ENCODE measurements at places on chromosomes 6 and 20. TPM values are rescaled to one million over a fixed set of nuclear protein-coding genes. Genes with fewer than 3 reads are reported as not detected.

The HLA-DOB gene
- polyA plus RNA-seq, result not detected

The GTSF1L gene
- not detected for polyA plus RNA-seq

The SMIM28 gene
- not detected for polyA plus RNA-seq

The DEFB115 gene
- not detected for polyA plus RNA-seq

The KIFC1 gene
- 26.4 TPM for polyA plus RNA-seq

The TNFRSF21 gene
- polyA plus RNA-seq, result 22.0 TPM

The SLC4A11 gene
- polyA plus RNA-seq, result 1.2 TPM

The SMIM26 gene
- 88.0 TPM for polyA plus RNA-seq

The DEFB132 gene
- not detected for polyA plus RNA-seq

The POLR1H gene
- polyA plus RNA-seq, result 27.2 TPM

The CFAP61 gene
- polyA plus RNA-seq, result 3.0 TPM

The KCNB1 gene
- 8.7 TPM for polyA plus RNA-seq

The PNPLA1 gene
- 0.11 TPM for polyA plus RNA-seq

The NNAT gene
- 673 TPM for polyA plus RNA-seq

The MUC21 gene
- polyA plus RNA-seq, result 0.25 TPM

The SPAG4 gene
- 2.8 TPM for polyA plus RNA-seq

The COL10A1 gene
- polyA plus RNA-seq, result 0.53 TPM

The MEI4 gene
- polyA plus RNA-seq, result 0.04 TPM

The DSP gene
- 3.7 TPM for polyA plus RNA-seq

GRCh38 chr6:169789146-169789943 lies 37.9 kb downstream of the ERMARD start:
- DNase-seq, result no peak

DNA sequence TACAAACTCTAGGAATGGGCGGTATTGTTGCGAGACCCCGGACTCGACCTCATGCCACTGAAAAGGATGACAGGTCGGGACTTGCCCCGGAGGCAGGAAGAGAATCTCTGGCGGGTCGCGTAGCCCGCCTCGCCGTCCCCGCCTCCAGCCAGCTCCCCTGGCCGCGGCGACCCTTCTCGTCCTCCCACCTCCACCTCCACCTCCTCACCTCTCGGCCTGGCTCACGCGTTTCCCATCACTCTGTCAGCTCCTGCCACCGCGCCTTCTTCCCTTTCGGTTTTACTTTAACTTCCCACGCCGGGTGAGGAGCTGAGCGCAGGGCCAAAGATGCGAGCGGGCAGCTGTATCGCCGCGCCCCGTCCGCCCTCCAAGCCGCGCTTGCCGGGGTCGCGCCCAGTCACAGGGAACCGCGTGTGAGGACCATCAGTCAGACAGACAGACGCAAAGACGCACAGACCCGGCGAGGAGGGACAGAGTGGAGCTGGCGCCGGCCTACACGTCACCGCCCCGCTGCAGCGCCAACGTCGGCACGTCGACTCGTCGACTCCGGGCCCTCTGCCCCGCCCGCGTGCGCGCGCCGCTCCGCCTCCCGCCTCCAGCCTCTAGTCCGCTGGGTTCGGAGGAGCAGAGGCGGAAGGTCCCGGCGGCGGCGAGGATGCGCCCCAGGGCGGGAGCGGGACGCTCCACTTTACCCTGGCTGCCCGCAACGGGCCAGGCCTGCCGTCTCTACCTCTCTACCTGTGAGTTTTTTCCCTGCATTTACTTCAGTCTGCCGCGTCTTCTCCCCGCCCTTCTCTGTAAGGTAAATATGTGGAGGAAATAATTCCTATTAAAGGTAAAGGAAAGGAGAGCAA lies at the start of gene ASCC3:
TSS of gene ASCC3 (minus strand) at position 477 of the 854 bp plus-strand sequence. CDS start 13,332 bp downstream, outside the sequence.
- peak; percentile 96 for DNase-seq

GRCh38 chr6:32483968-32484613 lies 44.4 kb downstream of the HLA-DRA start:
- DNase-seq, result no peak

GRCh38 chr6:42350911-42351310 lies 100.8 kb downstream of the TRERF1 start:
- DNase-seq, result no peak

DNA sequence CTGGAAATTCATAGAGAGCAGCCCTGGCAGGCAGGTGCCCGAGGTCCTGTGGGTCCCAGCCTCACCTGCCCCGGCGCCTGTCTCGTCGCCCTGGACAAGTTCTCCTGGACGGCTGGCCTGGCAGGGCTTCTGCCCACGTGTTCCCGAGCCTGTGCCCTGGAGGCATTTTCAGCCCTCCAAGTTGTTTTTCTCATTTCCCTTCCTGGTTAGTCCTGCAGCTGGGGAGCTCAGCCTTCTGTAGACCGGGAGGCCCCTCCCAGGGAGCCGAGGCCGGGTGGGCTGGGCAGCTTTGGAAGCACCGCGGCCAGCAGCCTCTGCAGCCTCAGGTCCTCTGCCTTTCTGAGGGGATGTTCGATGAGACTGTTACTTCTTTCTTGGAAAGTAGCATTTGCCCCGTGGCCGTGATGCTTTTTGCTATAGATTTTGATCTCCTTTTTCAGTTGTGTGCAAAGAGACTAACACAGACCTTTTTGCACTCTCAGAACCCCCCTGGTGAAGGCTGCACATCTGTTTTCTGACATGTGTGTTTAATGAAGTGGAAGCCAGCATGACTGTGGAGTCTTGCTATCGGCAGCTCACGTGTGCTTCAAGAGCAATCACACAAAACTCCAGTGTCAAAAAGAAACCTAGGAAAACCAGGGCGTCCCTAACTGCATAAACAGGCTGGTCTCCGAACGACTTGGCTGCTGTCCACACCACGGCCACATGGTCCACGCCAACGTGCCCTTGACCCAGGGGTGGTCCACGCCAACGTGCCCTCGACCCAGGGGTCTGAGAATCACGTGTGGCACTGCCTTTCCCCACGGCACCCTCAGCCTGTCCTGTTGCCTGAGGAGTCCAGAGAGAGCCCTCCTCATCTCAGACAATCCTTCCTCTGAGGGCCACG lies 207.5 kb downstream of the SMOC2 start:
- peak; percentile 75 for DNase-seq

GRCh38 chr6:63793465-63794137 lies 158.0 kb downstream of the PHF3 start:
- DNase-seq, result no peak

GRCh38 chr6:83464381-83465140 lies 33.7 kb upstream of the ME1 start:
- DNase-seq, result no peak

DNA sequence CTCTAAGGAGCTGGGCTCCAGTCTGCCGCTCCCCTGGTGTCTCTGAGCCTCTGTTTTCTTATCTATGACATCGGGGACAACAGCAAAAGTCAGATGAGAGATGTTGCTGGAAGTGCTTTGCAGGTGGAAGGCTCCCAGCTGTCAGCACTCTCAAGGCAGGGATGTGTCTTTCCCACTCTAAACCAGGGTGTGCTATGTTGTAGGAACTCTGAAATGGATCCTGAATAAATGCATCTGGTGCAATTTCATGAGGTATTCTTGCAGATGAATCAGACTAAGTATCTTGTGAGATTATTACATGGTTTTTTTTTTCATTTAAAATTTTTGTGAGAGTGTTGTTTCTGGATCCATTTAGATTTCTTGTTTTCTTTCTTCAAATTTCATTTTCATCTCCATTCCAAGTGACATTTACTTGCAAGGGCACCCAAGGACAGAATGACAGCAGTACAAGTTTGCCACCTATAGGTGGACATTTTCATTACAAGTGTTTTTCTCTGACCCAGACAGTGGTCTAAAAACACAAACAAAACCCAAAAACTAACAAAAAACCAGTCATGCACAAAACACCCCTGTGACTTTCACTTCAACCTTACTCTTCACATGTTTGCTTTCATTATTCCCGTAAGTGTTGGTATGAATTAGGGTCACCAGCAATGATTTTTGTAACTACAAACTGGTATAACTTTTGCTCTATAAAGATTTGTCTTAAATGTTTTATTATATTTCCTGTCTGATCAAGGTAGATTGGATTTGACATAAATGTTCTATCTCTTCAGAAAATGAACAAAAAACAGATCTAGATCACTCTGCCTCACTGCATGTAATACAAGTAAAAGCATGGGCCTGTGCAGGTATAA lies 14.7 kb upstream of the SIM1 start:
- no peak for DNase-seq

- DNase-seq, result no peak
These were observed 159.6 kb downstream of the SYNDIG1 start for GRCh38 chr20:24628985-24629384.

- no peak for DNase-seq
These were observed 60.0 kb downstream of the CPNE5 start for GRCh38 chr6:36779227-36779626.

GRCh38 chr6:20135677-20136268 lies 76.5 kb downstream of the MBOAT1 start:
- no peak for DNase-seq

DNA sequence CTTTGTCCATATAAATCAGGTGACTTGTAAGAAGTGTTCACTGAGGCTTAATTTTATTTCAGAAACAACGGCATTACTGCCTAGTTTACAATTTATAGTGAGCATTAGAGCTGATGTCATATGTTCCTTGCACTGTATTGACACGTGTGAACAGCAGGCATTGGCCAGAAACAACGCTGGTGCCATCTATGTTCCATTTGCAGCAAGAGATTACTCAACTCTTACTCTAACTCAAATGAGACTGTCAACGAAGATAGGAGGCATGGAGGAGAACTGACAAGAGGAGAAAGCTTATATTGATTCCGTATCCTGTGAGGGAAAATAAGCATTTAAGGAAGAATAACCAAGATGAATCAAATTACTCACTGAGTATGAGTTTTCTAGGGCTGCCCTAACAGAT lies 48.4 kb downstream of the MTFR2 start:
- peak; percentile 22 for DNase-seq

GRCh38 chr6:145025488-145025887 lies 709.8 kb downstream of the EPM2A start:
- no peak for DNase-seq

- DNase-seq, result no peak
These were observed 32.1 kb downstream of the PKIG start for GRCh38 chr20:44614525-44614924.

- peak; percentile 76 for DNase-seq
These were observed 37.4 kb downstream of the ATXN1 start for GRCh38 chr6:16723826-16724225.

- no peak for DNase-seq
These were observed 61.3 kb upstream of the TBXT start for GRCh38 chr6:166228839-166229528.

DNA sequence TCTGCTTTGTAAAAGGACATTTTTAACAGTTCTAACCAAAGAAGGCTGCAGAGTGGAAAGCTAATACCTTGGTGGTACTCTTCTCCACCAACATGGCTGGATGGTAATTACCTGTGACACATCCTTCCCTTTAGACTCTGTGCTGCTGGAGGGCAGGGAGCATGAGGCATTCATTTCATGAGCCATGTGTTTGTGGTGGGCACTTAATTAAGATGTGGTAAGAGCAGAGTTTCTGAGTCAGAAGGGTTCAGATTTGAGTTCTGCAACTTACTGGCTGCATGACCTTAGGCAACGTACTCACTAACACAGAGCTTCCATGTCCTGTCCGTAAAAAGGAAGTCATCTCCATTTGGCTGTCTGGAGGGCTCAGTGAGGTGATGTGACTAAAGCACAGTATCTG lies 9.1 kb upstream of the ZNF133 start:
- no peak for DNase-seq

DNA sequence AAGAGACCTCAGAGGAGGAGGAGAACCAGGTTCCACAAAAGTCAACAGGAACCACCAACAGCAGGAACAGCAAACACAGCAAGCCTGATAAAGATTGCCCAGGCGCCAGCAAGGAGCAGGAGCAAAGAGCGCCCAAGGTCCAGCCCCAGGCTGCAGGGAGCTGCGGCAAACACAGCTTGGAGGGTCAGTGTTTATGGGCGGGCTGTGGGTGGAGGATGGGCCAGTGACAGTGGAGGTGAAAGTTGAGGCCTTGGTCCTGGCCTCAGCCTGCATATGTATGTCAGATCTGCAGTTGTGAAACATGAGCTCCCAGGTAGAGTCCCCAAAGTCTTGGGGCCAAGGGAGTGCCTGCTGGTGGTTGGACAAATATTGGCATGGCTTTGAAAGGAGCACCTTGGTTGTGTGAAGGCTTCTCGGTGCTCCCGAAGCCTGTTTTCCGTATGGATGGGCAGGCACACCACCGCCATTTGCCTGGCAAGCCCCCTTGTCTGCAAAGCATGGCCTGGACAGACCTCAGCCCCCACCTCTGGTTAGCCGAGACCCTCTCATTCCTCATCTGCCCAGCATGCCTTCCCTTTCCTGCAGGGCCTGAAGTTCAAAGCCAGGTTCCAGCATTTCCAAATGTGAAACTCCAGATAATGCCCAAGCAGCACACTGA lies 2.0 kb upstream of the CAPN11 start:
- no peak for DNase-seq

DNA sequence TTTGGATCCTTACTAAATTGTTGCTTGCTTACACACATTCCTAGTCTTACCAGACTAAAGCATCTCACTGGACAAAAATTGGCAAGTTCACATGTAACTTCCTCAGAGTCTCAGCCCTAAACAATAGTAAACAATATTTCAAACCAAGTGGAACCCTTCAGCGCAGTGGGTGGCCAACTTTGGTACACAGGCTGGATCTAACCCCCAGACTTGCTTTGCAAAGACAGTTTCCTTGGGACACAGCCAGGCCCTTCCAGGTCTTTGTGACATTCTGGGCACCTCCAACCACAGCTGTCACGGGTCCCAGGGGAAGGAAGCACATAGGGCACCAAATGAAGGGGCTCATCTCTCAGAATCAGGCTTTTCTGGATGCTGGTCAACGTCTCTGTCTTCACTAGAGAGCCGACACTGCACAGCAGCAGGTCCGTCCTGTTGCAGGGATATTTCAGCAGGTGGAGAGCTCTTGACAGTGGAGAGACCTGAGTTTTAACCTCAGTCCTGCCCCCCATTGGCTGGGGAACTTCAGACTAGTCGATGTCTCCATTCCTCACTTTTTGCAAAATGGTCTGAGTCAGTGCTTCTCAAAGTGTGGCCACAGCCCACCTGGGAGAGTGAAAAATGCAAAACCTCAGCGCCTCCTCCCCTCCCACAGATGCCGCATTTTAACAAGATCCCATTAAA lies 91.4 kb downstream of the BFSP1 start:
- no peak for DNase-seq

DNA sequence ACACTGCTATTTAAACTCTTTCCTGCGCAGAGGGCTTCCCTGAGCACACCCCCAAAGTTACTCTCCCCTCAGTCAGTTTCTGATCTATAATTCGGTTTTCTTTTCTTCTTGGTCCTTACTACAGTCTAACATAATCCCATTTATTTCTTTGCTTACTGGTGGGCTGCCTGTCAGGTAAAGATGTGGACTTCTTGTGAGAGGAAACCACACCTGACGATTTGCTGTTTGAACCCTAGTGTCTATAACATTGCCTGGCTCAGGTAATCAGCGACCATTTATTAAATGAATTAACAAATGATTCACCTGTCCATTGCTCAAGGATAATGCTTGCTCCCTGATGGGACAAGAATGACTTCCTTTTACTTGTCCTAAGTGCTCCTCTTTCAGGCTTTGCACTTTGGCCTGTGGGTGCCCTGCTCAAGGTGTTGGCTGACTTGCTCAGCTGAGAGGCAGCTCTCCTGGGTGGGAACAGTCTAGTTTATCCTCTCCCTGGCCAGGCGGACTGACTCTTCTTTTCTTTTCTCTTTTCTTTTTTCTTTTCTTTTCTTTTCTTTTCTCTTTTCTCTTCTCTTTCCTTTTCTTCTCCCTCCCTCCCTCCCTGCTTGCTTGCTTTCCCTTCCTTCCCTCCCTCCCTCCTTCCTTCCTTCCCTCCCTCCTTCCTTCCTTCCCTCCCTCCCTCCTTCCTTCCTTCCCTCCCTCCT lies 233.1 kb downstream of the BCAS1 start:
- DNase-seq, result no peak

- peak; percentile 41 for DNase-seq
These were observed 211.1 kb downstream of the ANKRD60 start for GRCh38 chr20:58017231-58017969.

GRCh38 chr6:80163754-80164187 lies 57.3 kb downstream of the BCKDHB start:
- no peak for DNase-seq

- DNase-seq, result no peak
These were observed 11.8 kb upstream of the STXBP5 start for GRCh38 chr6:147192278-147192911.
